ENCODE measurements at places on chromosomes 13 and 19. TPM values are rescaled to one million over a fixed set of nuclear protein-coding genes. Genes with fewer than 3 reads are reported as not detected.
A peak's percentile ranks its signal among the peaks of the same experiment; 100 is the strongest.

DNA sequence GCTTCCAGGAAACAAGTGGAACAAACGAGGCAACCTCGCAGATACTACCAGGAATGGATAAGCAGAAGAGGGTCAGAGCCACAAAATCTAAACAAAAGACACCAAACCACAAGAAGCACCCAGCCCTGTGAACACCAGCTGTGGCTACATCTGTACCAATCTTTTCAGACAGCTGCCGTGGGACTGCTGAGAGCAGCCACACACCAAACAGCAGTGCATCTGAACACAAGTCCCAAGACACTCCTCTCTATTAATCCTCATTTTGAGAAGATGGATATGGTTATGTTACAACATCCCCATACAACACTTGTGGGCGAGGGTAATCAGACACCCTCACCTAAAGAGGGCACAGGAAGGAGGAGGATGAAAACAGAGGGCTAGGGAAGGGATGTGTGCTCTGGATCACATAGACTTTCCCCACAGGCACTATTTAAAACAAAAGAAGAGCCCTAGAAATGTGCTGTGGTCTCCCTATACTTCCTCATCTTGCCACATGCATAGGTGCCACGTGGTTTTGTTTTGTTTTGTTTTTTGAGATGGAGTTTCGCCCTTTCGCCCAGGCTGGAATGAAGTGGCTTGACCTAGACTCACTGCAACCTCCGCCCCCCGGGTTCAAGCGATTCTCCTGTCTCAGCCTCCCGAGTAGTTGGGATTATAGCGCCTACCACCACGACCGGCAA lies 41.6 kb upstream of the ZNF14 start:
- no peak for DNase-seq

- DNase-seq, result no peak
Observed at GRCh38 chr19:39927524-39928356, 6.7 kb downstream of the FCGBP start.

GRCh38 chr13:52809310-52809769 lies 39.1 kb downstream of the PCDH8 start:
- peak; percentile 97 for DNase-seq

DNA sequence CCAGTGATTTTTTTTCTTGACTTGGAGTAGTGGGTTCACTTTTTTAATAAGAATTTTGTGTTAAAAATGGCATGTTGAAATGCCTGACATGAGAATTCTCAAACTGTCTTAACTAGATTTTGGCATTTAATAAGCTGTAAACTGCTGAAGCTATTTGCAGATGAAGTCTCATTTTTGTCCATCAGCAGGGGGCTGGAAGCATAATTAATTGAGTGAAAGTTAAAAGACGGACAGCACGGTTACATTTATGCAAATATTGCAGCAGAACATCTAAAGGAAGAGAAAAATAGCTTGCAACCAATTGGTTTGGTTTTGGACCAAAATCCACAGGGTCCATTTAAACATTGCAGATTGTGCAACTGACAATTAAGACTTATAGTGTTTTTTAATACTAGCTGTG lies 837.3 kb upstream of the KLHL1 start:
- DNase-seq, result no peak

DNA sequence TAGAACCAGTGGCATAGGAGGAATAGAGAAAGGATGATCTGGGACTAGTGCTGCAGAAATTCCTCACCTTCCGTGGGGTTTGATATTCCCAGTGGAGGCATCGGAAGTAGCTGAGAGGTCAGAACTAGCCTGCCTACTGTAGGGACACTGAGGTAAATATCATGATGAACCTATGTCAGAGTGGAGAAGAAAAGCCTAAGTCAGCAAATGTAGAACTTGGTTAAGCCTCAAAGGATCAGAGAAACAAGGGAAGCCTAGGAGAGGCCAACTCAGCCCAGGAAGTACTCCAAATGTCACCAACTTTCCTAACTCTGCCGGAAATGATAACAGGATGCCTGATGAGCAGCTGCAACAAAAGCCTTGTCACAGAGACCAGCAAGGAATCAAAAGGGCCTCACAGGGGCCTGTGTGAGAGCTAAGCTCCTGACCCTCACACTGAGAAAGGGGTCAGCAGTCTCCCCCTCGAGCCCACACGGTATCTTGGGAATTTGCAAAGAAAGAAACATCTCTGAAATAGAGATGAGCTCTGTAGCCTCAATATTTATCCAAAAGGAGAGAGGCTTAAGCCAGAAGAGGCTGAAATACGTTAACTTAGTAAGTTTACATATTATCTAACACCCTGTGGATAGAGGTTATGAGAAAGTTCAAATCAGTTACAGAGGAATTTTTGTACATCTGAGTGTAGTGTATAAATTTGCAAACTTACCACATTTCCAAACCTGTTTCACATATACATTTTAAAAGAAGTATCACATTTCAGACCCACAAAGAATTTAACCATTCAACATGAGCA lies 1064.3 kb downstream of the DIAPH3 start:
- no peak for DNase-seq

The DLL3 gene
- total RNA-seq, result 0.15 TPM

The IGFL2 gene
- total RNA-seq, result 1.1 TPM
